Urinary bladder (tissue), 4 donors: ENCODE measurements at places on chromosomes 1 and 21. TPM values are rescaled to one million over a fixed set of nuclear protein-coding genes. Genes with fewer than 3 reads are reported as not detected.

- no peak for DNase-seq
Measured at GRCh38 chr1:19759740-19760089, 40.0 kb downstream of the TMCO4 start.

- no peak for DNase-seq
Measured at GRCh38 chr1:46333300-46334029, 7.1 kb upstream of the NSUN4 start.

GRCh38 chr1:212671342-212672031 lies 28.2 kb downstream of the BATF3 start:
- no peak for DNase-seq

GRCh38 chr1:12622506-12622905 lies 4.5 kb upstream of the DHRS3 start:
- no peak for DNase-seq

DNA sequence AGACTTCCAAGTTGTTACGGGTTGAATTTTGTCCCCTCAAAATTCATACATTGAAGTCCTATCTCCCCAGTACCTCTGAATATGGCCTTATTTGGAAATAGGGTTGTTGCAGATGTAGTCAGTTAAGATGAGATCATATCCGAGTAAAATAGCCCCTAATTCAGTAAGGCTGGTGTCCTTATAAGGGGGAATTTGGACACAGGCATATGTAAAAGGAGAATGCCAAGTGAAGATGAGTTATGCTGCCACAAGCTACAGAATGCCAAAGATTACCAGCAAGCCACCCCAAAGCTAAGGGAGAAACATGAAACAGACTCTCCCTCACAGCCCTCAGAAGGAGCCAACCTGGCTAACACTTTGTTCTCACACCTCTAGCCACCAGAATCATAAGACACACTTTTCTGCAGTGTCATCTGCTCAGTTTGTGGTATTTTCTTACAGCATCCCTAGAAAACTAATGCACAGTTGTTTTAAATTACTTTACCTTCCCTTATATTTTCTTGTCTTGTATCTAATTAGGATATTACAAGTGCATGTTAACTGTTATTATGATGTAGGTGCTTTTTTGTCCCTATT lies 43.3 kb upstream of the PRDX6 start:
- DNase-seq, result no peak

DNA sequence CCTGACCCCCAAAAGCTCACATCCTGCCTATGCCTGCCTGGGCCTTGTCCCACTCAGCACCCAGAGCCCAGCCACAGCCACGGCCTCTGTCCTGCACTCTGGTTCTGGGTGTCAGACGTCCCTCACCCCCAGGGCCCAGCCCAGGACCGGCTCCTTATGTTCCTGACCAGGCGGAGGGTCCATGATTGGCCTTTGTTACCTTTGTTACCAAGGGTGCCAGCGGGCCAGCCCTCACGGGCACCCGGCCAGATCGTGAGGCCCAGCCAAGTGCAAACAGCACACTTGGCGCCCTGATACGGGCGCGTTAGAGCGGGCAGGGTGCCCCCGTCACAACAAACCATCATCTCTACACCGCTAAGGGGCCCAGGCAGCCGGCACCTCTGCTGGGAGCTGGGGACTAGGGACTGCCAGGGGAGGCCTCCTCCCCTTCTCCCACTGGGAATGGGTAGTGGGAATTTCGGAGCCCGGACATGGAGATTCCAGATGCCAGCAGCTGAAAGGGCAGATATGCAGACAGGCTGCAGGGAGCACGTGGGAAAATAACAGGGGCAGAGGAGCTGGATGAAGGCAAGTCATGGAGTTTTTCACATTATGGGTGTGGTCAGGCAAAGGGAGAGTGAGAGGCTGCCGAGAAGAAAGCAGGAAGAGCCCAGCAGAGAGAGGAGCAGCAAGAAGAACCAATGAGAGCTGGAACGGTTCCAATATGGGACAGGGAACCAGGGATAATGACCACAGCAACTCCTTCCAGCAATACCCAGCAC lies 22.1 kb downstream of the HSPG2 start:
- no peak for DNase-seq

- no peak for DNase-seq
Measured at GRCh38 chr21:43703035-43703880, 15.7 kb upstream of the PDXK start.

GRCh38 chr1:112879834-112880233 lies 76.2 kb downstream of the SLC16A1 start:
- no peak for DNase-seq

GRCh38 chr21:37063433-37063832 lies 9.4 kb downstream of the PIGP start:
- no peak for DNase-seq

GRCh38 chr1:109235137-109235536 lies 14.2 kb upstream of the CELSR2 start:
- no peak for DNase-seq

GRCh38 chr1:100038660-100039287 lies 69.0 kb downstream of the SLC35A3 start:
- DNase-seq, result peak; percentile 33

DNA sequence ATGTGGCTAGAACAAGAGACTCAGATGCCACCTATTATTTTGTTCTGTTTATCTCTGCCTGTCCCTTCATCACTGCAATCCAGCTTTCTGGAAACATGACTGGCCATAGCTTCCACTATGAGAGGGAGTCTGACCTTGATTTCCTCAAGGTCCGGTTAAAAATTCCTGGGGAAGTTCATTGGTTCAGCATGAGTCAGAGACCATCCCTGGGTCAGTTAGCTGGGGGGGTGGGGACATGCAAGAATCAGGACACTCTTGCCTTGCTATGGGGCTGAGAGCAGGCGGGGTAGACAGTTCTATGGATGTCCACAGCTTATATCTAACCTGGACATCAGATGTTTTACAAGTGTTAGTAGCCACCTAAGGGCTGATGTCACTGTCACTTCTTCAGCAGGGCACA lies 81.1 kb downstream of the TENT5C start:
- DNase-seq, result no peak

GRCh38 chr1:78092643-78093042 lies 46.9 kb downstream of the GIPC2 start:
- no peak for DNase-seq

GRCh38 chr1:83671586-83671985 lies 327.3 kb downstream of the TTLL7 start:
- no peak for DNase-seq

DNA sequence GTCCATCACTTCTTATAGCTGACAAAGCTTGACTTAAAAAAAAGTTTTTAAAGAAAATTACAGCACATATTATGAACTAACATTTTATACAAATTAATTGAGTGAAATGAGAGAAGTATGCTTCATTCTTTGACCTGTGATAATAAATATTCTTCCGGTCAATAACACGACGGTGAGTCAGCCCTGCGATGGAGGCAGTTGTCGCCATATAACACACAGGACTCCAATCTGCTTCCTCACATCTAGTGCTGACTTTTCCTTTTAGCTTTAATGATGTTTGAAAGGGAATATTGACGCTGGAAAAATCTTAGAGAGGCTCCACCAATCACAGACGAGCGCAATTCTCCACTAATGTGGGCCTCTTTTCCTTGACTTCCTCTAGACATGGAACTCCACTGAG lies 166.9 kb upstream of the C1orf21 start:
- no peak for DNase-seq

DNA sequence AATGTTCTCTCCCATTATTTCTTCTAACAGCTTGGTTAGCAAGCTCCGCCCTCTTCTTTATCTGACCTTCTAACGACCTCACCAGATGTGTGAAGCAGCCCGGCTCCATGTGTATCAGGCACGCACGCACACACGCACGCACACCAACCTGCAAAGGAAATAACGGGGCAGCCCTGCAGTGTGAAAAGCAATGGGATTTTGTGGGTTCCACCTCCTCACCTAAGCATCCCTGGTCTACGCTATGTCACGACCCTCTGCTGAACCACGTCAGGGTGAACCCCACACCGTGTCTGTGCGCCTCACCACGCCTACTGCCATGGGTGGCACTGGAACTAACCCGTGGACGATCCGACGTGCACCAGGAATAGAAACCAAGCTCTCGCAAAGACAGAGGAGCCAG lies 10.4 kb downstream of the SSU72 start:
- no peak for DNase-seq

- no peak for DNase-seq
Measured at GRCh38 chr1:231563247-231563646, 34.8 kb downstream of the TSNAX start.

DNA sequence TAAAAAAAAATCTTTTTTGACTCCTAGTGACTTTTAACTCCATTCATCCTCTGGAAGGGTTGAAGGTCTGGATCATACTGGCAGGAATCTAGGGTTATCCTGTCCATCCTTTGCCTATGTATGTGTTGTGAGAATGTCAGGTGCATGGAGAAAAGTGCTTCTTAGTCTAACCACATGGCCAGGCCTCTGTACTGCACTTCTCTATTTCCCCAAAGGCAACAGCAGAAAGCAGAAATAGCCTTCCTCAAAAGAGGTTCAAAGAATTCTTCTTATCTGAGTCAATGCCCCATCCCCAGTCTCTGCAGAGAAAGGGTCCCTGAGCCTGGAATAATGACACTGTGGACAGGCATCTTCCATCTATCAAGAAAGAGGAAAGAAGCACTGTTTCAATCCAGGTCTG lies 85.7 kb upstream of the CD34 start:
- DNase-seq, result no peak

DNA sequence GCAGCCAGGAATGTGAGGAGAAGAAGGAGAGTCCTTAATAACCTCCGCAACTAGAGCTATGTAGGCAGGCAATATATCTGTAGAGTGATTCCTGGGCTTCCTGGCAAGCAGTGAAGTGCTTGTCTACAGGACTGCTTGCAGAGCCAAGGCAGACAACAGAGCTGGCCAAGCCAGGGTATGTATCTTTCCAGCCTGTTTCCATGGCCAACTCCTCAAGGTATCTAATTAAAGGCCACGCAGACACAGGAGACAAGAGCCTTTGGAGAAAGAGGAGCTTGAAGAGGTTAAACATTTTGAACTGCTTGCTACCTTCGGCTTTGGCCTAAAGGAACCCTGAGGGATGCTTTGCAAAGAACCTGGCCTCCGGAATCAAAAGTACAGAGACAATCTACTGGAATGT lies 137.4 kb downstream of the PIGK start:
- DNase-seq, result no peak

The KLF17 gene
- 0.95 TPM for total RNA-seq

The PTTG1IP gene
- total RNA-seq, result 154 TPM

The F5 gene
- 4.5 TPM for total RNA-seq

The RORC gene
- total RNA-seq, result 1.6 TPM

The ESPN gene
- 0.58 TPM for total RNA-seq
